ENCODE measurements at places on chromosomes 7 and 10.

DNA sequence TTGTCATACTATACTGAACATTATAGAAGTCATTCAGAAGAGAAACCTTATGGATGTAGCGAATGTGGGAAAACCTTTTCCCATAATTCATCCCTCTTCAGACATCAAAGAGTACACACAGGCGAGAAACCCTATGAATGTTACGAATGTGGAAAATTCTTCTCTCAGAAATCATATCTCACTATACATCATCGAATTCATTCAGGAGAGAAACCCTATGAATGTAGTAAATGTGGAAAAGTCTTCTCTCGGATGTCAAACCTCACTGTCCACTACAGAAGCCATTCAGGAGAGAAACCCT is 19.4 kb downstream of the RBAK start:
- no peak for DNase-seq

- peak; percentile 56 for DNase-seq
Observed at GRCh38 chr10:45495438-45496152, 121.6 kb downstream of the ALOX5 start.

DNA sequence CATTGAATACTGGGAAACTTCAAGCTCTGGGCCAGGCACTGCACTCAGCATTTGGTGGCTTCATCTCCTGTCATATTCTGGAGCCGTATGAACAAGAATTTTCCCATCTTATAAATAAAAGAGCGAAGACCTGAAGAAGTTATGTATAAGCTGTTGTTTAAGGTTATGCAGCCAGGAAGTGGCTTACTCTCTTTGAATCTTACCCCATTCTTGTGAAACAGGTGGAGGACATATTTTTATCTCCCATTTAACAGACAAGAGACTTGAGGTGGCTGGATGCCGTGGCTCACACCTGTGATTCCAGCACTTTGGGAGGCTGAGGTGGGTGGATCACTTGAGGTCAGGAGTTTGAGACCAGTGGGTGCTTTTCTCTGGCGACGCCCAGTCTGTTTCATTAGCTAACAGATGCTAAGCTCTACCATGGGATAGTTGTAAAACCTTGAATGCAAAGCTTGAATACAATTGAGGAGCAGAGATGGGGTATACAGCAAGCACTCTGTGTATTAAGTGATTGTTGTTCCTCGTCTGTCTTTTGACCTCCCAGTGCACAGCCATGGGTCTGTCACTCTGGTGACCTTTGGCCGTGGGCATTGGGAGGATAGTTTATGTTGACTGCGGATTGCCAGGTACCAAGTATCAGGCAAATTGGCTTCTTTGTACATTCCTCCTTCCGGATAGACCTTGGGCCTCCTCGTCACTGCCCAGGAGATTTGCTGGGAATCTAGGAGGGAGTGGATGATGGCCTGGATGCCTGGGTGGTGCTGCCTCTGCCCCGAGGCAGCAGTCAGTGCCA is 85.8 kb downstream of the GRK5 start:
- no peak for DNase-seq

GRCh38 chr7:102860351-102860811 is 52.4 kb upstream of the LRRC17 start:
- DNase-seq, result peak; percentile 64

GRCh38 chr7:142077762-142078161 is 33.8 kb upstream of the MGAM2 start:
- no peak for DNase-seq

DNA sequence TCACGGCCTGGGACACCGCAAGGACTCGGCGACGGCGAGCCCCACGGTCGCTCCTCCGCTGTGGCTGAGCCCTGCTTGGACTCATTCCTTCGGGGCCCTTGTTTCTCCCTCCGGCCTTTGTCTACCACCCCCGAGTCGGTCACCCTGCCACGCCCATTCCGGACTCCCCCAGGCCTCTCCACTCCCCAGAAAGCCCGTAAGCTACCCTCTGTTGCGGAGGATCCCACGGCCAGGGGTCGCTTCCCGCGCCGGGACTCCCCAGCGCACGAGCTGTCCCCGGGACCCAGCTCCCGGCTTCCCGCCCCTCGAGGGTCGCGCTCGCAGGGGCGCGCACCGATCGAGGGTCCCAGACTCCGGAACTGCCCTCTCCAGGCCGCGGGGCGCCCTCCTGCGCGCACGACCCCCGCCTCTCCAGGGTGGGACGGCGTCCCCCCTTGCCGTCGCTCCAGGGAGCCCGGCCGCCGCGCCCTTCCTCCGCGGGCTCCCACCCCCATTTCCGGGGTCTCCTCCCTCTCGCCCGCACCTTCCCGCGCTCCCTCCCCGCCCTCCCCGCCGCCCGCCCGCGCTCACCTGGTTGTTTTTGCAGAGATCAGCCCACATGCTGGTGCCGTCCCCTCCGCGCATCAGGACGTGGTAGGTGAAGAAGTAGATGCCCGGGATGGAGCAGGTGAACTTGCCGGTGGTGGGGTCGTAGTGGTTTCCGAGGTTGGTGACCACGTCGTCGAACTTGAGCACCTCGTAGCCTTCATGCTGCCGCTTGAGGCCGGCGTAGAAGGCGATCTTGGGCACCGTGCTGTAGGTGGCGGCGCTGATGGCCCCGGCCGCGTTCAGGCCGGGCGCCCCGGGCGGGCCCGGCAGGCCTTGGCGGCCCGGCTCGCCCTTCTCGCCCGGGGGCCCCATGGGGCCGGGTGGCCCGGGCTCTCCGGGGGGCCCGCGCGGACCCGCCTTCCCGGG is 1.5 kb downstream of the C1QL3 start:
- no peak for DNase-seq

GRCh38 chr10:8768852-8769251 is 714.4 kb downstream of the GATA3 start:
- DNase-seq, result no peak

DNA sequence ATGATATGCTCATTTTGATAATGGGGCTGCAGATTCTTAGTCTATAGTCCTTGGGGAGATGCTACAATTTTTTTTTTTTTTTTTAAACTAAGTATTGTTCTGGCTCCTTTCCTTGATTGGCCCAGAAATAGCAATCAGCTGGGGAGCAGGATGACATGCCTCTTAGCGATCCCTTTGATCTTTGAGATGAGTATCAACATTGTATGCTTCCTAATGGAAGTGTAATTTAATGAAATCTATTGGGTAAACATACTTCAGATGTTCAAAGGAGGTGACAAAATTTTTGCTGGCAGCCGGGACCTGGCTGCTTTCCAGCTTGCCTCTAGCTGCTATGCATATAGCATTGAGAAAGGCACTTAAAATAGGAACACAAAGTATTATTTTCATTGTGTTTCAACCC is 43.5 kb downstream of the VTI1A start:
- DNase-seq, result peak; percentile 24

- DNase-seq, result no peak
Observed at GRCh38 chr10:128915630-128916029, 551.4 kb upstream of the MGMT start.

All from ELR (cell line).